ENCODE measurements at places on chromosomes 12 and 14.

DNA sequence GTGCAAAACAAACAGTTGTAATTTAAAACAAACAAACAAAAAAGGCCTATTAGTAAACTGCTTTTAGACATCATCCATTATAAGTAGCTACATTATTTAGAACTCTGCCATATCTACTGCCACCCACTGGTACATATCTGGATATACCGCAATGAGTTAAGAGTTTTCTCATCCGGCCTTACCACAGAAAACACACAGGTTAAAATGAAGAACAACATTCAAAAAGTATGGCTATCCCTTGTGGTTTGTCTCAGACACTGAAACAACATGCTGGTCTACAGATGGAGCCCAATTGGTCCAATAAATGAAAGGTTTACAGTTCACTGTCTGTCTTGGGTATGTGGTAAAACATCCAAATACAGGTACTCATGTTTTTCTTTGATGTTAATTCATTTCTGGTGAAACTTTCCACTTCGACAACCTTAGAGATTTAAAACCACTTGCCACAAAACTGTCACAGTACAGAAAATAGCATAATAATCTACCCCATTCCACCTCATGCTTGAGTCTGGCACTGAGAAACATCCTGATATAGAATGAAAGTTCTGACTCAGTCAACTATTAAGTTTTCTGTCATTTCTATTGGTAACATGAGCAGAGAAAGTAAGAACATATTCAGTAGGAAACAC is 354.3 kb downstream of the CEP128 start:
- no peak for DNase-seq

DNA sequence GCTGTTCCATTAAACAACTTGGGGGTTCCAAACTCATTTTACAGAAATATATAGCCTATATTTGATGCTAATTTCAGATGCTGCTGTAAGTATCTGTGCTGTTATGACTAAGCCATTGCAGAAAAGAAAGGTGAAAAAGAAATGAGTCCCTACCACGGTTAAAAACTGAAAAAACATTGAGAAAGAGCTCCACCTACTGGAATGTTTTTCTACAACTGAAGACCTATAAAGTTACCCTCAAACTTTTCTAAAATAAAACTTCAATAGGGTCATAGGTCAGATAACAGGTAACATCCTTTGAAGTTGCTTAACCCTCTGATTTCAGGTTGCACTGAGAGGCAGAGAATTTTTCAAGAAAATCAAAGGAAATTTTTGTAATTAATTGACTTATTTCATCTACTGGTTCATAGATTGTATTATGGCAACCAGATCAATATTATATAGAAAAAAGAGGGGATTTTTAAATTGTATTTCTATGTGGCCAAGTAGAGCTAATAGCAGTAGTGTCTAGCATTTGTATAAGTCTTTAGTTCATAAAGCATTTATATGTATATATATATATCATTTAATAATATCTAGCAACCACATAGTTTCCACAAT is 279.9 kb downstream of the RPS29 start:
- no peak for DNase-seq

GRCh38 chr12:78711954-78712353 is 152.6 kb upstream of the SYT1 start:
- DNase-seq: no peak

GRCh38 chr12:104649217-104649824 is 192.6 kb downstream of the CHST11 start:
- DNase-seq: no peak

- no peak for DNase-seq
These were observed 2.9 kb upstream of the CMAS start for GRCh38 chr12:22042976-22043669.

GRCh38 chr12:89593233-89593632 is 67.4 kb upstream of the POC1B start:
- no peak for DNase-seq

GRCh38 chr14:50773632-50774541 is 57.1 kb downstream of the NIN start:
- DNase-seq: no peak

- DNase-seq: no peak
These were observed 95.9 kb upstream of the DDHD1 start for GRCh38 chr14:53249059-53249458.

DNA sequence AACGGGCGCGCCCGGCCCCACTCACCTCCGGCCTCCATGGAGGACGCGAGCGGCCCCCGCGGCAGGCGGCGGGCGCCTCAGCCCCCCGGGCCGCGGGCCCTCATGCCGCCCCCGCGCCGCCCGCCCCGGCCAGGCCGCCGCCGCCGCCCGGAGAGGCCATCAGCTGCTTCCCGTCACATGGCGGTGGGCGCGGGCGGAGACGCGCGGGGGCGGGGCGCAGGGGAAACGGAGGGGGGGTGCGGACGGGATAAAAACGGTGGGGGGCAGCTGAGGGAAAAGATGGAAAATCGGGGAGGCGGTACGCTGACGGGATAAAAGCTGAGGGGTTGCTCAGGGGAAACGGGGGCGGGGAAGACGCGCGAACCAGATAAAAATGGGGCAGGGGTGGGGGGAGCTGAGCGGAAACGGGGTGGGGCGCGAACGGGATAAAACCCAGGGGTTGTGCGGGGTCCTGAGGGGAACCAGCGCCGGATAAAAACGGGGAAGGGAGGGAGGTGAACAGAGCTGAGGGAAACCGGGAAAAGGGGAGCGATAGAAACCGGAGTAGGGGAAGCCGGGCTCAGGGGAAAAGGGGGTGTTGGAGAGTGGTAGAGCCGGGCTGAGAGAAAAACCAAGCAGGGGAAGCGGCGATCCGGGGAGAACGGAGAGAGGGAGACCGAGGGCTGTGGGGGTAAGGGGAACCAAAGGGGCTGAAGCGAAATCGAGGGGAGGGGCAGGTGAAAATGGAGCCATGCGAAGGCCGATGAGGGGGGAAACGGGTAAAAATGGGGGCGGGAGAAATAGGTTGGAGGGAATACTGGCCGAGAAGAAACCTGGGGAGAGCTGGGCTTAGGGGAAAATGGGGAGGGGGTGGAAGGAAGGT is at the start of gene WSB2:
Gene WSB2 (minus strand): TSS at position 169 of the 862 bp plus-strand sequence. CDS start 131 bp downstream, at position 38.
- peak; percentile 85 for DNase-seq

GRCh38 chr12:104724992-104725585 is 233.0 kb downstream of the SLC41A2 start:
- DNase-seq: no peak

DNA sequence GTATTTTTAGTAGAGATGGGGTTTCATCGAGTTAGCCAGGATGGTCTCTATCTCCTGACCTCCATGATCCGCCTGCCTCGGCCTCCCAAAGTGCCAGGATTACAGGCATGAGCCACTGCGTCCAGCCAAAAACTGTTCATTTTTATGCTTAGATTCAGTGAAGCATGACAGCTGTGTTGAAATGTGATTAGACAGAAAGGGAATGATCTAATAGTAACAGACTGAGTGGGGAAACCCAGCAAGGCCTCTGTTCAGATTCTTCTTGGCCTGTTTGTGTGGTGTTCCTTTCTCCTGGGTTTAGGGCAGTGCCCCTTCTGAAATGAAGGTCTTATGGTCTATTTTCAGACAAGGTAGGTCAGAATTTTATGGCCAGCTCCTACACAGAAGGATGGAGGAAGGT is 11.8 kb upstream of the ABCD4 start:
- DNase-seq: no peak

DNA sequence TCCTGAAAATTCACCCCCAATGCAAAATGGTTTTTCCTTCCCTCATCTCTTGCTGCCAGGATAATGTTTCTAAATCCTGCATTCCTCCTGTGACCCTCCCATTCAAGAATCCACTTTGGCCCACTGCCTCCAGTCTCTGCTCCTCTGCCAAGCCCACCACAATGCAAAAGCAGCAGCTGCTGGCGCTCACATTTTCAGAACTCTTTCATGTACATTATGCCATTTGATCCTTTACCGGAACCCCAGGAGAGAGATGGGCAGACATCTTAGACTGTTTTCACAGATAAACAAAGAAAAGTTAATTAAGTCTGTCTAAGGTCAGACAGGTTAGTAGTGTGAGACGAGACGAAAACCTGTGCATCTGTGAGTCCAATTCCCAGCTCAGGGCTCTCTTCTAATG is 12.9 kb downstream of the LRIG3 start:
- peak; percentile 23 for DNase-seq

DNA sequence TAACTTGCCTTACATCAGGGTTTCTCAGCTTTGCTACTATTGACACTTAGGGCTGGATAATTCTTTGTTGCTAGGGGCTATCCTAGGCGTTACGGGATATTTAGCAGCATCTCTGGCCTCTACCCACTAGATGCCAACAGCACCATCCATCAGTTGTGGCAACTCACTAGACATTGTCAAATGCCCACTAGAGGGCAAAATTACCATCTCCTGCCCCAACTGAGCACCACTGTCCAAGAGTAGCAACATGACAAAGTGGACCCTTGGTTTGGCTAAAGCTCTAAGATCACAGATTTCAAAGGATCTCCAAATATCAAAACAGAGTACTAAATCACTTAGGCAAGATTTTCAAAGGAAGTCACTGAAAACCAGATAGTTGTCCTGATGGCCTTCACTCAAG is 251.7 kb upstream of the TBX3 start:
- no peak for DNase-seq

- no peak for DNase-seq
These were observed 5.9 kb upstream of the RPL41 start for GRCh38 chr12:56110571-56110970.

- peak; percentile 99 for DNase-seq
These were observed at the start of gene HSP90B1 for GRCh38 chr12:103930034-103930786. TSS of gene HSP90B1 (plus strand) at chr12:103930410. CDS start at chr12:103930516, 106 bp downstream.

DNA sequence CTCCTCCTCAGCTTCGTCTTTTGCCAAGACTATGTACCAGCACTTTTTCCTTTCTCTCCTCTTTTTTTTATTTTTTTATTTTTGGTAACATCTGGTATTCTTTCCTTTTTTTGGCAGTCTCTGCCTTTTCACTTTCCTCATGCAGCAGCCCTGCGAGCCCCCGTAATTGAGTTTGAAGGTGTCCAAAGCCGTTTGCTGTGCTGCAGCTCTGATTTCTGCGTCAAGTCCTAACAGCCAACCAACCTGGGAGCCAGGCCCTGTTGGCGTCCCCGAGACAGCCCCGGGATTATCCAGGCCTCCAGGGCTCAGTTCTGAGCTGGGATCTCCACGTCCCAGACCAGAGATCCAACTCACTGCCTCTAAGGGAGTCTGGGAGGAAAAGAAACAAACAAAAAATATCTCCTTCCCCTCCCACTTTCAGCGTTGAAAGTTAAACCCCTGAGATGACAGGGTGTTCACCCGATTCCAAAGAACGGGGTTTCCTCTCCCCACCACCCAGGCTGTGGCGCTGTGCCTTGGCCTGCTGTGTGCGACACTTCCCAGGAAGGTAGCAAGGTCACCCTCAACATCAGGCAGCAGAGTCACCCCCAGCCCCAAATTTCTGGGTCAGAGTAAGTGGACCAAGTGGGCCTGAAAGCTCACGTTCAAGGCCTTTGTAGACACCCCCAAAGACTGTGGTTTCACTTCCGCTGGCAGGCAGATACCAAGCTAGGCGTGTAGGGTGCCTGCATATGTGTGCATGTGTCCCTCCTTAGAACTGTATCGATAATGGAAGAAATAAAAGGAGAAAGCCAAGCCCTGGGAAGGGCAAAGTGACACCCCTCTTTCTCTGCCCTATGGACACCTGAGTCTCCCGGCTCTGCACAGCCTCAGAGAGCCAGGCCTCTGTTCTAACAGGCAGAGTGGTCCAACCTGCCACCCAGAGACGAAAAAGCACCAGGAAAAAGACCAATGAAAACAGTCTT is 11.1 kb downstream of the BCL11B start:
- no peak for DNase-seq

GRCh38 chr12:120909633-120910298 is 5.6 kb upstream of the SPPL3 start:
- DNase-seq: no peak
